ENCODE measurements at places on chromosomes 11 and 22.

- no peak for DNase-seq
Observed at GRCh38 chr11:64750361-64751054, 6.6 kb upstream of the RASGRP2 start.

GRCh38 chr11:105618343-105618955 lies 8.6 kb downstream of the GRIA4 start:
- no peak for DNase-seq

- no peak for DNase-seq
Observed at GRCh38 chr11:106442032-106442431, 364.6 kb downstream of the AASDHPPT start.

DNA sequence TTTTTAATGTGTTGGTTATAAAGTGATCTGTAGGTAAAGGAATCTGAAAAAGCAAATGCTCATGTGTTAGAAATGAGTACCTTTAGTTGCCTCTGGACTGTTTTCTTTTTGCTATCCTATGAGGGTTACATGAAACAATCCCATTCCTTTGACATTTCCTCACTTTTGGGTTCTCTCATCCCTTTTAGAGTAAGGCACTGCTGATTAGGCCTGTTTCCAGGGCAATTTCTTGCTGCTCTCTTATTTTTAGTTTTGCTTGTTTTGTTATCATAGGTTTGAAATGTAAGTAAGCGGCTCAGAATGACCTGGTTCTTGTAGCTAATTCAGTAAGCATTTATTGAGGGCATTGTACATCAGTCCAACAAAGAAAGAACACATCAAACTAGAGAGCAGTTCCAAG lies 138.9 kb downstream of the DDX10 start:
- no peak for DNase-seq

DNA sequence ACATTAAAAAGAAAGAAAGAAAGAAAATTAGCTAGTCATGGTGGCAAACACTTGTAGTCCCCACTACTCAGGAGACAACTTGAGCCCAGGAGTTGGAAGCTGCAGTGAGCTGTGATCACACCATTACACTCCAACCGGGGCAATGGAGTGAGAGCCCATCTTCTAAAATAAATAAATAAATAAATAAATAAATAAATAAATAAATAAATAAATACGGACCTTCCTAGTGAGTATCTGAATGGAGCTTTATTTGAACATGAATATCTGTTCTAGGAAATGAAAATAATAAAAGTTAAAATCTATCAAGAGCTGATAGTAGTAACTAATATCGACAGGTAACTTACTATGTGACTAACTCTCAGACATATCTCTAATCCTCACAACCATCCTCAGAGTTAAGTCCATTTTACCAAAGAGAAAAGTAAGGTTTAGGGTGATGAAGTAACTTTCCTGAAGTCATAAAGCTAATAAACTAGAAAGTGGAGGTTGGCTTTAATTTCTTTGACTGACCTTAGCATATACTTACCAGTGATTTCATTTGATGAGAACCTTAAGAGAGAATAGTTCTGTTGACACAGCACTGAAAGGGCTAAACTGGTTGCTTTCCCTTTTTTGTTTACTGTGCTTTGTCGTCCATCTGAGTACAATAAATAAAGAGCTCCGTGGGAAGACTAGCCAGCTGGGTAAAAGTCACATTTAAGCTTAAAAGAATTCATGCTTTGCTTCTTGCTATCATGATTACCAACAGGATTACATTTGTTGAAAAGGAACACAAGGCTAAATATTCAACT lies 22.4 kb downstream of the ENTHD1 start:
- no peak for DNase-seq

- no peak for DNase-seq
Observed at GRCh38 chr22:17201285-17201945, 17.8 kb downstream of the ADA2 start.

DNA sequence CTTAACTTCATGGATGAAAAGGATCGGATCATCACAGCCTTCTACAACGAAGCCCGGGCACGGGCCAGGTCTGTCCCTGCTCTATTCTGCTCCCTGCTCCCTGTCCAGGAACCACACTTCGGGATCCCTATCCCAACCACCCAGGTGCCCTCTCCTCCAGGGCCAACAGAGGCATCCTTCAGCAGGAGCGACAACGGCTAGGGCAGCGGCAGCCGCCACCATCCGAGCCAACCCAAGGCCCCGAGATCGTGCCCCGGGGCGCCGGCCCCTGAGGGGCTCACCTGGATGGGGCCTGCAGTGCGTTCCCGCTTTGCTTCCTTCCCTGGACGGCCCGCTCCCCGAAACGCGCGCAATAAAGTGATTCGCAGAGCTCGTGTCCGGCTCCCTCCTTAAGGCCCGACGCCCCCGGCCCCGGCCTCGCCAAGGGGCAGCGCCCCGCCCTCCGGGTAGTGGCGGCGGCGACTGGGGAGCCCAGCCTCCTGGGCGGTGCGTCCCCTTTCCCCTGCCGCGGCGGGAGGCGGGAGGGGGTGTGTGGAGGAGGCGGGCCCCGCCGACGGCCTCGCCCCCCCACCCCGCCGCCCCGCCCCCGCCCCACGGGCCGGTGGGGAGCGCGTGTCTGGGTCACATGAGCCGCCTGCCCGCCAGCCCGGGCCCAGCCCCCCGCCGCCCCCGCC lies at the start of gene VEGFB:
VEGFB (plus strand) TSS at position 672 of the 674 bp plus-strand sequence. CDS start 250 bp downstream, outside the sequence.
- DNase-seq, result no peak

- DNase-seq, result no peak
Observed at GRCh38 chr22:30606455-30607299, at the start of gene TCN2. TSS of gene TCN2 (plus strand) at chr22:30607174. CDS start at chr22:30607332, 158 bp downstream.

- no peak for DNase-seq
Observed at GRCh38 chr11:41522391-41522790, 62.9 kb upstream of the LRRC4C start.

DNA sequence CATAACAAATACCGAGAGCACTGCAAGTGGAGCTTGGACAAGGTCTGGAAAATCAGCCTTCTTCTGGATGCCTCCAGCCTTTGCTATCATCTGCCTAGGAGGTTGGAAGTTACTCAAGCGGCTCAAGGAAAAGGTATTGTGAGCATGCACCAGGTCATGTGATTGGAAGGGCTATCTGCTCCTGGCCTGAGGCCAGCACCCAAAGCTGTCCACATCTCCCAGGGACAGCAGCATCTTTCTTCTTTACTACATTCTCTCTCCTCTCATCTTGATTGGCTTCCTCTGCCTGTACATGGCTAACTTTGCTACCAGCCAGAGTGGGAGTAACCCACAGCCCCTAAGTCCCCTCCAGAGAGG lies 44.2 kb upstream of the AMPD3 start:
- DNase-seq, result no peak

DNA sequence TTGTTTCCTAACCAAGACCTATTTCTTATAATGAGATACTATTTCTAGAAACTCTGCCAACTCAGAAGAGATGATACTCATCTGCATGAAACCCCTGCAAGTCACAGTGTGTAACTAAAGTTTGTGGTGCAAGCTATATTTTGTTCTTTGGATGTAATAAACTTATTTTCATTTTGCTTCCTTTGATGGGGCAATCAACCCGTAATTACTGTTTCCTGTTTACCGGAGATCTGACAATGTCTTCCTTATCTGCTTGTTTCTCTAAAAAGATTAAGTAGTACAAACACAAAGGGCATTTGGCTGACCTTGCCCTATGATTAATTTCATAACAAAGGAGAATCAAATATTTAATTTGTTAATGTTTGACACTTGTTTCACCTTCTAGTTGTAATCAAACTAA lies 846.6 kb upstream of the ANO3 start:
- no peak for DNase-seq

- no peak for DNase-seq
Observed at GRCh38 chr11:68900835-68901381, 2.7 kb downstream of the MRPL21 start.

- DNase-seq, result no peak
Observed at GRCh38 chr11:70577258-70577603, 178.9 kb downstream of the CTTN start.

- DNase-seq, result no peak
Observed at GRCh38 chr11:77799338-77799737, 21.2 kb downstream of the RSF1 start.

GRCh38 chr22:19892925-19893324 lies 38.3 kb upstream of the GNB1L start:
- DNase-seq, result no peak

- no peak for DNase-seq
Observed at GRCh38 chr11:108857382-108857781, 192.5 kb downstream of the DDX10 start.

- DNase-seq, result no peak
Observed at GRCh38 chr22:18970176-18970947, 34.3 kb upstream of the PRODH start.

DNA sequence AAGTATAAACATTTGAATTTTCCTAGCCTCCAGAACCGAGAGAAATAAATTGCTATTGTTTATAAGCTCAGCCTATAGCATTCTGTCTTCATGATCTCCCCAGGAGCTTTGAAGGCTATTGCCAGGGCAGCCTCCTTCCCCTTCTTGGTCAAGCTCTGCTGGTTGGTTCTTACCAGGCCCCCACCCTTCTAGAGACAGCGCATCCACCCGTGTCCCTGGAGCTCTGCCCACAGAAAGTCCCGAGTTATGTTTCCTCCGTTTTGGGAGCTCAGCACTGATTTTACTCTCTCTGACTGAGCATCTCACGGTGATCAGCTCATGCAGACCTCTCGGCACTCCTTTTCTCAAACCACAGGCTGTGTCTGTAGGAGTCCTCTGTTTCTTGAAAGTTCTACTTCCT lies 123.8 kb upstream of the SORL1-AS1 start:
- no peak for DNase-seq

- DNase-seq, result peak; percentile 73
Observed at GRCh38 chr22:37486224-37486845, at the start of gene MFNG. TSS of gene MFNG (minus strand) at chr22:37486384. CDS start at chr22:37486177, 207 bp downstream.

- DNase-seq, result no peak
Observed at GRCh38 chr11:103652013-103652412, 384.4 kb upstream of the DDI1 start.

- DNase-seq, result no peak
Observed at GRCh38 chr22:37917874-37918548, 11.9 kb downstream of the MICALL1 start.

- peak; percentile 88 for DNase-seq
Observed at GRCh38 chr11:2268729-2269600, 1.4 kb downstream of the ASCL2 start.

- no peak for DNase-seq
Observed at GRCh38 chr22:19387038-19387437, 44.5 kb downstream of the HIRA start.

GRCh38 chr22:23219822-23220484 lies 39.6 kb downstream of the BCR start:
- peak; percentile 47 for DNase-seq

- no peak for DNase-seq
Observed at GRCh38 chr11:104093426-104094280, 57.2 kb downstream of the DDI1 start.

- no peak for DNase-seq
Observed at GRCh38 chr11:116698080-116698479, 74.7 kb downstream of the BUD13 start.

- no peak for DNase-seq
Observed at GRCh38 chr11:111370902-111371578, 8.0 kb downstream of the POU2AF1 start.

DNA sequence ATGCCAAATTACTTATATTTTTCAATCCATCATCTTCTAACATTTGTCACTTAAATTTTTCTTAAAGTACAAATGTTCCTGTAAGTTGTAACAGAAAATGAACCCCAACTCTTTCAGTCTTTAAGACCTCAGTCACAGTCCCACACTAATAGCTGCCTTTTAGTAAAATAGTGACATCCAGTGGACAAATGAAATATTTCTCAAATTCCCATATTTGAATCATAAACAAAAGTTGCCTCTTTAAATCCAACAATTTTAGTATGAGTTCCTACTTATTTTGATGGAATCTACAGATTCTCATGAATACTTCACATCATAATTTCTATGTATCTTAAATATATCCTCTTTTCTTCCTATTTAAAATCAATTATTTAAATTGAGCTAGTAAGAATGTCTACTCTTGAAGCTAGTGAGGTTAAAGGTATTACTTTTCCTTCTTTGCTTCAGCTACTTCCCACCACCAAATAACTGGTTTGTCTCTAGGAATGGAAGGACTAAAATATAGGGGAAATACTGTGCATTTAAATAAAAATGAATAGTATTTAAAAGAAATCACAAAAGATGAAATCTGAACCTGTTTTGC lies 9.2 kb downstream of the LIN7C start:
- no peak for DNase-seq

GRCh38 chr11:65981101-65981740 lies 19.7 kb downstream of the SART1 start:
- DNase-seq, result no peak

DNA sequence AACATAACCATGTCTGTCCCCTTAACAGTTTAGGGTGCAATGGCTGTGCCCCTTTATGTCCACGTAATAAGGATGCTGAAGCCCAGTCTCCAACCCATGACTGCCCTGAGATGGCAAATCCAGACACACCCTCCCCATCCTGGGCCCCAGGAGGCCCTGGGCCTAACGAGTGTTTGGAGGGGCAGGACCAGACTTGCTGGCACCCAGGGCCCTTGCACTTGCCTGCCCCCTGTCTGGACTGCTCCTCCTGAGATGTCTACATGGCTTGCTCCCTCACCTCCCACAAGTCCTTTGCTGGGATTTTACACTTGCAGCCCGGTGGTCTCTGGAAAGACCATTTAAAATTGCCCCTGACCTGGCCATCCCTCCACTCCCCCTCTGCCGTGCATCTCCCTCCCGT lies 132.2 kb upstream of the NECTIN1 start:
- DNase-seq, result no peak

- no peak for DNase-seq
Observed at GRCh38 chr22:44279069-44279360, 33.7 kb downstream of the SHISAL1 start.

DNA sequence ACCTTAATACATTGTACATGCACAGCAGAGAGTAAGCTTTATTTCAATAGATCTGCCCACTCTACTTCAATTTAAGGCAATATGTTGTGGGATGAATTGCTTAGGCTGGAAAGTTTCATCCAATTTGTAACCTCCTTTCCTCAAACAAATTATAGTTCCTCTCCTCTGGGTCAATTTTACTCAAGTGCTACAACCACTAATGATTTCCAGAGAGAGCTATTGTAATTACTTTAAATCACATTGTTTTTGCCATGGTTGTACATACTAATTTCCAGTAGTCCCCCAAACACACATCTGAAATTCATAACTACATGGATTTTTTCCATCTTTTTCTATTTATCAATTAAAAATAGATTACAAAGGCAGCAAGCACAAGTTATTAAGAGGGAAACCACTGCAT lies 72.9 kb downstream of the APIP start:
- no peak for DNase-seq

DNA sequence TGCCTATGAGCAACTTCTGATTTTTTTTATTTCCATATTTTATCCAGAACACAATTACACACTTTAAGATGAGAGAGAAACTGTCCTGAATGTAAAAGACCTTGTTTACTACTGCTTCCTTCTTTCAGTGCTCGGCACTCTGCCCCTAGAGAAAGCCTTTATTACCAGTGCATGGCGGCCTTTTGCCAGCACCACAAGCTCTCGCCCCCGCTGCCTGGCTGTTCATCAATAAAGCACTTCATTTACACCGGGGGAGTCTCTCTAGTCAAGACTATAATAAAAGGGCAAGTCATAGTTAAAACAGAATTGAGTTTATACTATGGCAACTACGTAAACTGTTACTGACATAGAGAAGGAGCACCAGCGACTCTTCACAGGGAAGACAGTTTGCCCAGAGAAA lies 259.5 kb downstream of the CADM1 start:
- no peak for DNase-seq
